ENCODE measurements at places on chromosomes 5 and 9.
A peak's percentile ranks its signal among the peaks of the same experiment; 100 is the strongest.

GRCh38 chr9:88691811-88692210, 156.8 kb downstream of the NXNL2 start:
- no peak for DNase-seq

DNA sequence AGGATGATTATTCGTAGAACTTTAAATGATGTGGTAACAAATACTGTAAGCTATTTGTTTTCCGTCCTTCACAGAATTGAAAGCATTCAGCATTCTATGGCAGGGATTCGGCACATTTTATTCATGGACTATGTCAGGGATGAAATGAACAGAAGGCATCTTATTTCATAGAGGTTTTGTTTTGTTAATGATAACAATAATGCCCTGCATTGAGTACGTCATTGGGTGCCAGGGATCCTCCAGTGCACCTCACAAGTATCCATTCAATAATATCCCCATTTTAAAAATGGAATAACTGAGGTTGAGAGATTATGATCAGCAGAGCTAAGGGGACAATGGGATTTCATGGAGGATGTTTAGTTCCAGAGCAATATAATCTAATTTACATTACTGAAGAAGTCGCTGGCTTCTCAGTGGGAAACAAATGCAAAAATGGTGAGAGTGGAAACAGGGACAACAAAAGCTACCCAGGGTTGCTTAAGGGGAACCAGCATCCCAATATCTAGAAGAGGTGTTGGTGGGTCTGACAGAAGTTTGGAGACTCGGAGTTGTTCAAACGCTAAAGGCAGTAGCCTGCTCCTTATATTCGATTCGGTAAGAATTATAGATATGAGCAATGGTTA, 985.7 kb upstream of the WWC1 start:
- no peak for DNase-seq

DNA sequence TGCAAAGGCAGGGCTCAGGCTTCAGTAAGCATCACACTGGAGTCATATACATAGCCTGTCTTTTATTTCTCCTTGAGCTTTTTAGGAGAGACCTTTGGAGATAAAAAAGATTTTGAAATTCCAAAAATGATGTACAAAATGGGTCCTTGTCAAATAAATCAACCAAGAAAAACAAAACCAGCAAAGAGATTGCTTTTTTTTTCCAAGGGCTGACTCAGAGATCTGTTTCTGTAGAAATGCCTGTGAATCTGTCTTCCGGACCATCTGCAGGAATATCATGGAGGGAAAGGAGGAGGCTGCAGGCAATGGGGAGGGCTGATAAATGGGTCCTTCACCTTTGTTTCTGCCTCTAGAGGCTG, 77.4 kb downstream of the SLIT3 start:
- no peak for DNase-seq

- no peak for DNase-seq
Observed at GRCh38 chr9:35366627-35367026, 123.3 kb upstream of the RUSC2 start.

DNA sequence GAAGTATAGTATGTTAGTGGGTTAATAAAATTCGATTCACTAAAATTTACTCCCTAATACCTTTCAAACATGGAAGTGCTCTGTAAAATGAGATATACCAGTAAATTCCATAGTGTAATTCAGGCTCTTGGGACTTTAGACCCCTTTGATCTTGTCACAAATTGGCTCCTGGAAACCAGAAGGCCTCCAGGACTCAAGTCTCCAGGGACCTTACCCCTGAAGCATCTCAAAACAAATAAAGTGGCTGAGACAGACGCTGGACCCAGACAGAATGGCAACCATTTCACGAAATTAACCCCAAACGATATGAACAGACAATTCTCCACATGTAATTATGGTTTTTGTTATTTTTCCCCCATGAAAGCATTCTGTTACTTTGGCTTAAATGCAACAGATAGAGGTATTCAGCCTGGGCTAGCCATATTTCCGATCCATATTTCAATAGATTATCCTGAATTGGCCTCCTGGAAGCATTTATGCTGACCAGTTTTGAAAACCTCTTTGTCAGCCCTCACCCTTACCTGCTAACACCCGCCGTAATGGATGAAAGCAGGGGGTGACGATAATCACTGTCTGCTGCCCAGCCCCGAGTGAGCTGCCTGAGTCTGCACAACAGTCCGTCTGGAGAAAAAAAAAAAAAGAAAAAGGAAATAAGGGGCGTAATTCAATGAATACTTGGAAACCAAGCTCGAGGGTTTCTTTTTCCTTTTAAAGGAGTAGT, 34.1 kb upstream of the EFNA5 start:
- DNase-seq = no peak

GRCh38 chr9:126499005-126499910, 114.5 kb upstream of the LMX1B start:
- DNase-seq = peak; percentile 36

DNA sequence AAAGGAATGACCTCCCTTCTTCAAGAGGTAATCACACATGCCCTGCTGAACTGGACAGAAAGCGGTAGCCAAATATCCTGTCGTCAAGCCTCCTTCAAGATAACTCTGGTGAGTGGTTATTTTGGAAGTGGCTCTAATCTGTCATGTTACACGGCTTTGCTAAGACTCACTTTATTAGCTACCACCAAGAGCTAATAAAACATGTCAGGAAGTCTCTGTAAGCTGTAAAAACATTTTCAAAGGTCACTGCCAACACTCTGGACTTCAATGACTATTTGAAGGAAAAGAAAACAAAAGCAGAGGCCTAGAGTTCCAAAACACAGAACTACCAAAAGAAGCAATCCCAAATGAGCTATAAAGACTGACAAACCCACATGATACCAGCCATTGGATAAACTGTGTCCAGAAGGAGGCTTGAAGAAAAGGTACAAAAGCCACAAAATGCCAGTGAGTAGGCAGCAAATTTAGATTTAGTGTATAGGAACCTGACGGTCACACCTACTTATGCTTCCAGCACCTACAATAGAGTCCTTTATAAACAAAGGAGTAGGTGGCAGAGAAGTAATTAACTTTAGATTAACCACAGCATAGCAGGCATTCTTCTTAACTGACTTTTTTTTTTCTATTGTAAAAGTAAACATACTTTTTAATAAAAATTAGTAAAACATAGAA, 97.3 kb upstream of the EQTN start:
- no peak for DNase-seq

- DNase-seq = peak; percentile 3
Observed at GRCh38 chr5:73796164-73797131, 170.5 kb downstream of the ARHGEF28 start.

- DNase-seq = no peak
Observed at GRCh38 chr9:89139455-89139854, 39.2 kb downstream of the SHC3 start.

- no peak for DNase-seq
Observed at GRCh38 chr5:23025629-23026233, 172.6 kb upstream of the CDH12 start.

DNA sequence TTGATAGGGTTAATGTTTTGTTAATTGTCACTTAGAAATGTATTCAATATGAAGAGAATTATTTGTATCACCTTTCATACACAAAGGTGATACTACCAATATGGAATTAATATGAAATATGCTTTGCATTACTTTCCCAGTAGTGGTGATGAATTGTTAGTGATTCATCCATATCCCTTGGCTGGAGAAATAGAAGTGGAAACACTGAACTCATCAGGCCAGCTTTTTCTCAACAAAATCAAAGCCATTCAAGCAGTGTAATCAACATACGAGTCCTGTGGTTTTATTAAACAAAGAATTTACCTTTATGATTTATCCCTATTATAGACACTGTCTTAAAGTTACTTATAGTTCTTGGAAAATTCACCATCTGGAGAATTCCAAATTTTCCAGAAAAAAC, 264.0 kb upstream of the MEF2C start:
- no peak for DNase-seq

- no peak for DNase-seq
Observed at GRCh38 chr5:66633754-66634153, 37.6 kb downstream of the MAST4 start.

GRCh38 chr5:179411161-179411841, 66.0 kb upstream of the ADAMTS2 start:
- DNase-seq = no peak

- DNase-seq = no peak
Observed at GRCh38 chr9:95876138-95876444, 600 bp downstream of the ERCC6L2 start.

GRCh38 chr5:135831851-135832555, 2.5 kb upstream of the SLC25A48 start:
- no peak for DNase-seq

DNA sequence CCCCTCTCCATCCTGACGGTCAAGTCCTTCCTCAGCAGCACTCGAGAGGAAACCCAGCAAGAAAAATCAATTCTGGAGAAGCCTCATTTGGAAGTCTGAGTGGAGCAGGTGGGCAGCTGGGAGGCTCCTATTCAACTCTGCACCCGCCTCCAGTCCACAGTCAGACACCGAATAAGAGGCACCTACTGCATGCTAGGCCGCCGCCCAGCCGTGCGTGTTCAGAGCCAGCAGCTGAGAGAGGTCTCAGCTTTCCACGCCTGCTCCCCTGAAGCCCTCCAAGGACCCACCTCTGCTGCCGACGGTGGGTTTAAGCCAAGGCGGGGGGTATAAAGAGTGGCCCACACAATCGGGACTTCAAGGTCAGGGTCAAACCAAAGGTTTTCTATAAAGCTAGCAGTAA, 41.9 kb downstream of the VAV2 start:
- DNase-seq = no peak

GRCh38 chr5:119926301-119926700, 296.9 kb downstream of the FAM170A start:
- no peak for DNase-seq

DNA sequence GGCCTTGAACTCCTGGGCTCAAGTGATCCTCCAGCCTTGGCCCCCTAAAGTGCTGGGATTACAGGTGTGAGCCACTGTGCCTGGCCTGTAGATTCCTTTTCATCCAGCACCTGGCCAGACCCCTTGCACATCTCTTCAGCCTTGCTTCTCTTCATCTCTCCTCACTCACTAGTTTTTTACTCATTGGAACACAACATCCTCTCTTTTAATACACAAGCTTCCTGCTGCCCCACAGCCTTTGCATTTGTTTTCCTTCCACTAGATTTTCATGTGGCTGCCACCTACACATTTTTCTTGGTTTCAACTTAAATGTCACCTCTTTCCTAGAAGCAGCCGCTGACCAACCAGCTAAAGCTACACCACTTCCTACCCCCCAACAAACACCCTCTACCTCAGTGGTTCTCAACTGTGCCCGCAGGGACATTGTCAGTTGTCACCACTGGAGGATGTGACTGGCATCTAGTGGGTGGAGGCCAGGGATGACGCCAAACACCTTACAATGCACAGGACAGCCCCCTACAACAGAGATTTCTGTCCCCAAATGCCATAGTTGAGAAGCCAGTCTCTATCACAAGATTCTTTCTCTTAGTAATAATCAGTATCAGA, 33.7 kb downstream of the HAVCR1 start:
- peak; percentile 71 for DNase-seq

DNA sequence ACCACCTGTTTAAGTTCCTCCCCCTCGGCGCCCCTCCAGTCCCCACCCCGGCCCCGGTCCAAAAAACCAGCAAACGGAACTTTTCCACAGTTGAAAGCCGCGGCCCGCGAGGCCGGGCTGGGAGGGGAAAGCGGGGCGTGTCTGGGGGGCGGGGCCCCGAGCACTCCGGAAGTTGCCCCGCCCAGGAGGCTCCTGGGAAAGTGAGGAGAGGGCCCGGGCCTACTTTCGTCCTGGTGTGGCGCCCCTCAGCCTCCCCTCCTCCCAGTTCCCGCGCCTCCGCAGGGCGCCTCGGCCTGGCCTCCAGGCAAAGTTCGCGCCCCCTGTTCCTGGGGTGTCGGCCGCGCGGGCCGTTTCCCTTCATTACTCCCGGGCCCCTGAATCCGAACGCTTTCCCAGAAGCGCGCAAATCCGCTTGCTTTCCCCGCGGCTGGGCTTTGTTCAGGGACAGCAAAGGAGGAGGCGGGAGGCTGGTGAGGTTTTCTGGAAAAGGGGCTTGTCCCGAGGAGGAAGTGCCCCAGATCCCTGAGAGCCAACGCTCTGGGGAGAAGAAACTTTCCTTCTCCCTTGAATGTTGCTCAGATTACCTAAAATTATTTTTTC, 4.5 kb upstream of the DMRT3 start:
- no peak for DNase-seq

DNA sequence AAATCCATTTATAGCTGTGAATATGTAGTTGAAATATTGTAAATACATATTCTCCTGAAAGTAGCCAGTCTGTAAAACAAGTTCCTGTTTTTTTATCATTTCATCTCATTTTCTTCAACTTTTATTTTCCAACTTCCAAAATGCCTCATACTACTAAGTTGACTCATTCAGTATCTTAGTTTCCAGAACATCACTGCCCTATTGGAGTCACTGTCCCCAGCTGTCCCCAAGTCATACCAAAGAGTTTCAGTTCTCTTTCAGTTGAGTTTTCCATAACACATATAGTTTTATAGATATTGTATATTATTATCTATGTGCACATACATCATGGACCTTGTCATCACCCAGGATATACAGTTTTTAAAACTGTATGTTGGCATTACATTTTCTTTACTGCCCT, 261.7 kb downstream of the CDH12 start:
- no peak for DNase-seq

- peak; percentile 6 for DNase-seq
Observed at GRCh38 chr5:68932830-68933434, 160.9 kb upstream of the SLC30A5 start.

GRCh38 chr9:89593727-89594427, 10.9 kb upstream of the GADD45G start:
- peak; percentile 65 for DNase-seq

DNA sequence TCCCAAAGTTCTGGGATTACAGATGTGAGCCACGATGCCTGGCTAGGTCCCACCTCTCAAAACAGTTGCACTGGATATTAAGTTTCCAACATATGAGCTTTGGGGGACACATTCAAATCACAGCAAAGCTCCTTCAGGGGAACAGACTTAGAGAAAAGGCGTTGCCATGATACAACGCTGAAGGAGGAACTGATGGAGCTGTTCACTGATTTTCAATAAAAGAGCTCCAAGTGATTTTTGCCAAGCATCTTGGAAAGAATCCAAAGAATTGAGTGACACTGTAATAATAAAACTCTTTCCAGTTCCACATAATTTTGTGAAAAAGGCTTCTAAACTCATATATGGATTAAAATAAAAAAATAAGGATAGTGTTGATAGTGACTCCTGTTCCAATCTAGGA, 72.5 kb downstream of the CSNK1A1 start:
- DNase-seq = no peak

DNA sequence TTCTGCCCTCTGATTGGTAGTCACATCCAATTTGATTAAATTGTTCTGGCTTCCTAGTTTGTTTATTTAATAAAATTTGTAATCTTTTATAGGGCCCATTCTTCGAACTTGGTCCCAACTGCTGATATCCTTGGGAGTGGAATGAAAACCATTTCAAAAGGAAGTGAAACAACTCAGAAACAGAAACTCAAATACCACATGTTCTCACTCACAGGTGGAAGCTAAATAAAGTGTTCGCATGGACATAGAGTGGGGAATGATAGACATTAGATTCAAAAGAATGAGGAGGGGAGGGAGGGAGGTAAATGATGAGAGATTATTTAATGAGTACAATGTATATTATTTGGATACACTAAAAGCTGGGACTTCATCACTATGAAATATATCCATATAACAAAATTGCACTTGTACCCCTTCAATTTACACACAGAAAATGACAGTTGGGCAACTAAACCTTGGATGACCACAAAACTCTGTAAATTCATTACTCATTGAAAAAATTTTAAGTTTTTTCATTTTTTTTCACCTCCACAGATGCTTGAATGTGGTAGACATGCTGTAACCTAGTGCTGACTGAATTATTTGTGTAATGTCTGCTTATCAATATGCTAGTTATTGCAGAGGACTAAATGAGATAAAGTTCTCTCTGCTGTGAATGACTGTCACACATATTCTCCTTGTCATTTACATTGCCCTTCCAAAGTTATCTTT, 16.0 kb downstream of the ATP10B start:
- no peak for DNase-seq
